ENCODE measurements at places on chromosomes 7 and 10.

DNA sequence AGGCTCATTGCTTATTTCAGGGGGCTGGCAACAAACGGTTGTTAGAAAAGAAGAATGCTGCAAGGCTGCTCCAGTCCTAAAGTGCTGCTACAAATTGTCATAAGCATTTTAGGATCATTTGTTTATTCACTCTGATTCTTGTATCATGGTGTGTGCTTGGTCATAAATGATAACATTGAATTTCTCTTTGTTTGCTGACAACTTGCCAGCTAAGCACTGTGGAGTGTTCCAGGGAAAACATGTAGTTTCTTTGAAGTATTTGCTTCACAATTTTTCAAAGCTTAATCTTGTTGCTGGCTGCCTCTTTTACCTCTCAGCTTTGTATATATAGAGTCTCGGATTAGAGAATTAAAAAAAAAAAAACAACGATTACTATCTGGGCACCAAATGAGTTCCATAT is 263.0 kb downstream of the PHF14 start:
- DNase-seq, result no peak

- no peak for DNase-seq
Measured at GRCh38 chr10:129766611-129767550, 197.2 kb downstream of the EBF3 start.

DNA sequence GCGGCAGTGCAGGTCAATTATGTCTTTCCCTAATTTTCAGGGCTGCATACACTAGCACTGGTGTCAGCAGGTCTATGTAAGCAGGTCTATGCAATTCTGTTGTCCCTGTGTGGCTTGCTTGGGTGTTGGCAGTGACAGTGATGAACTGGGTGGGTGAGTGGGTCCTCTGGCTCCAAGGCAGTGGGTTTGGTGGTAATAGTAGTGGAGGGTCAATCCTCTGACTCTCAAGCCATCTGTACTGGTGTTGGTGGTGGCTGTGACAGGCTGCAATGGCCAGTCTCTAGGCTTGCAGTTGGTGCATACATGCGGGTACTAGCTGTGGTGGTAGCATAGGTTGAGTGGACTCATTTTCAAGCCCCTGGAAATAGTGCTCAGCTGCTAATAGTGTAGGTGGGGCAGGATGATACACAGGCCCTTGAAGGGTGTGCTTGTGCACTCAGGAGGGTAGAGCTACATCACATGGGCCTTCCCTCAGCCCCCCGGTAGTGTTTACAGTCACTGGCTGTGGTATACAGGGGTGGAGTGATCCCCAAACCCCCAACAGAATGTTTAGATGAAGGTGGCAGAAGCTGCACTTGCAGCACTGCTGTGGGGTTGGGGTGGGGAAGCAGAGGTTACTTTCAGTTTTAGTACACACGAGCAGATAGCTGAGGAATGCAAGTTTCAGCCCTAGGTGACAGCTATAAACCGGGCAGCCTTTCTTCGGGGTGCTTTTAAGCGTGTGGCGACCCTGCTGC is 331.3 kb downstream of the PCDH15 start:
- DNase-seq, result no peak

- no peak for DNase-seq
Measured at GRCh38 chr7:122692769-122693309, 6.1 kb downstream of the RNF133 start.

DNA sequence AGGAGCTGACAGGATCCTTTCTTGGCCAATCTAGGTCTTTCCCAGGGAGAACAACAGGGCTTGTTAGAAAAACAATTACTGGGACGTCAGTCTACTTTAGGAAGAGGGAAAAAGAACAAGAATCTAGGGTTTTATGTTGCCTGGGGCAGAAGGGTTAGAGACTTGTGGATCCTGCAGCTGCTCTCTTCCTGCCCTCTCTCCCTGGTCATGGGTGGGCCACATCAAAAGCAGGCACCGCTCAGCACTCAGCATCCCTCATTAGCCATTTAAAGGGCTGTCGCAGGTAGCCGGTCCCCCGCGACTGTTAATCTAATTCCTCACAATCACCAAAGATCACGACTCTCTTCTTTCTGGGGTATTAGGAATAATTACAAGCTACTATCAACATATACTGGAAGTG is 631.9 kb downstream of the CALN1 start:
- DNase-seq, result no peak

DNA sequence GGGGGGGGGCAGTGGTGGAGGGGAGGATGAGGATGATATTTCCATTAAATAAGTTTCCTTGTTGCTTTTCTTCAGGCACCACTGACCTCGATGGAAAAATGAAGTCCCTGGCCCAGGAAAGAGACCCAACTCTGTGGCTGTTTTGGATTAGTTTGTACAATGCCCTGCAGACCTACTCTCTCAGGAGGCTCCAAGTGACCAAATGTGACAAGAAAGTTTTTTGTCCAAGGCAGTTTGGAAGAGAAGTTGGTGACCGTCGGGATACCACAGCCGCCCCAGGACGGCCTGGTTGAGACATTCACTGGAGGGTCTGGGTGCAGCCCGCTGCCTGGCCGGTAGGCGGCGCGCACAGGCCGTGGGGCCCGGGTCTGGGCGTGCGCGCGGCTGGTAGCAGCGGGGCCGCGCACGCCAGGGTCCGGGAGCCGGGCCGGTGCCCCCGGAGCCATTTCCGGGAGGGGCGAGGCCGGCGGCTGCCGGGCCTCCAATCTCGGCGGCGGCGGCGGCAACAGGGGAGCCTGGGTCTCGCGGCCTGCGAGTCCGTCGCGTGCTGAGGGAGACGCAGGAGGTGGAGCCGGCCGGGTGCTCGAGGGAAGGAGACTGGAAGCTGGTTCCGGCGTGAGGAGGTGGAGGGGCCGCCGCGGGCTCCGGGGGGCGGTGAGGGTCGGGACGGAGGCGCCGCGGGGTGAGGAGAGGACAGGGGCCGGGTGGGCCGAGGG is at the start of gene SGPL1:
TSS of gene SGPL1 (plus strand) at position 445 of the 716 bp plus-strand sequence. CDS start 906 bp downstream, outside the sequence.
- DNase-seq, result peak; percentile 83

DNA sequence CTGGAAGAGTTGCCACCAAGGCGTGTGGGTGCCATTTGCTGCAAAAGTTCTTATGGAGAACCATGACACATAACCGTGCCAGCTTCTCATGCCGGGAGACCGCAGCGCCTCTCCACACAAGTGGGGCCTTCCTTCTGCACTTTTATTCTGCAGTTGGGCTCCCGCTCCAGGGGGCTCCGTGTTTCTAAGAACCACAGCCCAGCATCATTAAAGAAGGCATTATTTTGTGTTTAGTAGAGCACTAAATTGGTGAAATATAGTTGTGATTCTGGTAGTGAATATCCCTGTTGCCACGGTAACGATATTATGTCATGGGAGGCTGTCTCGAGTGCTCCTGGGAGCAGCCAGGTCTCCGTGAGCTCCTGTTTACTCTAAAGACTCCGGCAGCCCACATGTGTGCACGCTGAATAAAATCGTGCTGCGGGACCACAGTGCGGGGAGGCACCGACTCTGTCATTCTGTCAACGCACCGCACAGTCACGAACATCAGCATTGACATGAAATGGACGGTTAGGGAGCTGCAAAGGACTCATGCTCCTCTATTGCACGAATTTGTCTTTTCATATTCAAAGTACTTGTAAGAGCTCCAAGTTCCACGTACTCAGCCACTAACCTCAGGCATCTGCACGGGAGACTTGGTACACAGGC is 68.8 kb upstream of the PITRM1 start:
- DNase-seq, result no peak

- no peak for DNase-seq
Measured at GRCh38 chr10:70441895-70442309, 421 bp upstream of the NODAL start.

- DNase-seq, result no peak
Measured at GRCh38 chr7:81457852-81458522, 311.9 kb downstream of the HGF start.
